ENCODE measurements at places on chromosomes 11 and 22.

- peak; percentile 41 for DNase-seq
These were observed 134.0 kb downstream of the NTM start for GRCh38 chr11:131504199-131504949.

DNA sequence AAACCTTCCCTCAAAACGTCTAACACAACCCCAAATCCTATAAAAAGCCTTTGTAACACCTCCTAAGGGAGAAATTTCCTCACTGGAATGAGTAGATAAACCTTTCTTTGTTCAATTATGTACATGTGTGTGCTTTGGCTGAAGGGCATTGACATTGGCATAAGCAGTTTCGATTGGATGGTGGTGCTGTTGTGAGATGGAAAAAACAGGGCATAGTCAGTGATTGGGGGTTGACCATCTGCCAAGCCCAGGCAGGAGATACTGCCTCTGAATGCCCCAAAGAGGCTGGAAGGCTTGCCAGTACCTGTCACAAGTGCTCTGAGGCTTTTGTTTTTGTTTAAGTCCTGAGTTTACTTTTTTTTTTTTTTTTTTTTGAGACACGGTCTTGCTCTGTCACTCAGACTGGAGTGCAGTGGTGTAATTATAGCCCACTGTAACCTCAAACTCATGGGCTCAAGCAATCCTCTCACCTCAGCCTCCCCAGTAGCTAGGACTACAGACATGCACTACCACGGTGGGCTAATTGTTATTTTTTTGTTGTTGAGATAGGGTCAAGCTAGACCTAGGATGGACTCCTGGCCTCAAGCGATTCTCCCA lies 1.2 kb upstream of the CCDC117 start:
- no peak for DNase-seq

- DNase-seq: no peak
These were observed 11.7 kb upstream of the DNAJB13 start for GRCh38 chr11:73939096-73939495.

- DNase-seq: no peak
These were observed 84.1 kb downstream of the C22orf31 start for GRCh38 chr22:28977481-28977971.

DNA sequence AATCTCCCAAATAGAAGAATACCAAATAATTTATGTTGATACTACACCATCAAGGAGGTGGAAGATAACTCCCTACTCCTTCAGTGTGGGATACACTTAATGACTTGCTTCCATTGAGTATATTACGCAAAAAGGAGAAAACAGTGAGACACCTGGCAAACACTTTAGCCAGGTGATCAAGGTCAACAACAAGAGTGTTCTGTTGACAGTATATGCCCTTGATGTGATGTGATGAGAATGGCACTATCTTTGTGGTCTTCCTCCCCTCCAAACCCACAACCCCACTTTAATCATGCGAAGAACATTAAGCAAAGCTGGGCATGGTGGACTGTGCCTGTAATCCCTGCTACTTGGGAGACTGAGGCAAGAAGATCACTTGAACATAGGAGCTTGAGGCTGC lies 26.0 kb downstream of the MAPK1 start:
- no peak for DNase-seq

GRCh38 chr22:30414525-30415047 lies 11.0 kb upstream of the MTFP1 start:
- DNase-seq: no peak

DNA sequence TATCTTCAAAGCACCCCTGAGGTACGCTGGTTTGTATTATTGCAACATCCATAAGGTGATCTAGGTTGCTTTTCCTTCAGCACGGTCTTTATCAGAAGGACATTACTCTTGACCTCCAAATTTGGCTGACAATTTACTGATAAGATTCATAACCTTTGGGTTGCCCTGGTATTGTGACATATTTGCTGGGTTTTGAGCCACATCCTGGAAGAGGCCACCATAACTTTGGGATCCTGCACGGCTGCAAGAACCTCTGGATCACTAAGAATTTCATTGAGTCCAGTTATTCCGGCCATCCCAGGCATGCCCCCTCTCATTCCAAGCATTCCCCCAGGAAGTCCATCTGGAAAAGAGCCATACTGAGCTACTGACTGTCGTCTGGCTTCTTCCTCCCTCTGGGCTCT lies 6.5 kb upstream of the PLET1 start:
- no peak for DNase-seq

- no peak for DNase-seq
These were observed 27.4 kb upstream of the HMGXB4 start for GRCh38 chr22:35229865-35230264.

Data from left kidney (tissue), 8 donors.